ENCODE measurements at places on chromosomes 11 and 22.

- DNase-seq = no peak
These were observed 32.6 kb downstream of the APOL1 start for GRCh38 chr22:36285545-36285944.

GRCh38 chr22:46180370-46181137, 30.2 kb downstream of the PPARA start:
- no peak for DNase-seq

GRCh38 chr11:47111318-47111804, 65.3 kb downstream of the ARFGAP2 start:
- DNase-seq = no peak

DNA sequence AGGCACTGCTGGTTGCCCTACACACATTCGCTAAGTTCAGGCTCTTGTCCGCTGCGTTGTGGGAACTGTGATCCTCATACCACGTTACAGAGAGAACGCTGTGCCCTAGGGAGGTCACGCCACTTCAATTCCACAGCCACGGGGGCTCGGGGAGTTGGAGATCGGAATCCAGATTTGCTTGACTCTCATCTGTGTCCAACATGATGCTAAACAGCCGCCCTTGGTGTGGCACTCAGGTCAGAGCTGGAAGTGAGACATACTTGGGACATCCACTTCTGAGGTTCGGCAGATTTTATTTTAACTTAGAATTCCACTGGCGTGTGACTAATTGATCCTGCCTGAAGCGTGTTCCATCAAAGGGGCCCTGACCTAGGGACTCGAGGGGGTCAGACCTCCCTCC, 41.7 kb downstream of the RIBC2 start:
- DNase-seq = no peak

DNA sequence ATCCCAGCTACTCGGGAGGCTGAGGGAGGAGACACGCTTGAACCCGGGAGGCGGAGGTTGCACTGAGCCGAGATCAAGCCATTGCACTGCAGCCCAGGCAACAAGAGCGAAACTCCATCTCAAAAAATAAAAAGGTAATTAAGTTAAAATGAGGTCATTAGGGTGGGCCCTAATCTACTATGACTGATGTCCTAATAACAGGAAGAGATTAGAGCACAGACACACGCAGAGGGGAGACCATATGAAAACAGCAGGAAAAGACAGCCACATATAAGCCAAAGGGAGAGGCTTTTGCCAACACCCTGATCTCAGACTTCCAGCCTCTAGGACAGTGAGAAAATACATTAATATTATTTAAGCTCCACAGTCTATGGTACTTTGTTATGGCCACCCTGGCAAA, 17.3 kb downstream of the LARGE1 start:
- no peak for DNase-seq

GRCh38 chr11:97722721-97723120, 1298.0 kb upstream of the CNTN5 start:
- no peak for DNase-seq

DNA sequence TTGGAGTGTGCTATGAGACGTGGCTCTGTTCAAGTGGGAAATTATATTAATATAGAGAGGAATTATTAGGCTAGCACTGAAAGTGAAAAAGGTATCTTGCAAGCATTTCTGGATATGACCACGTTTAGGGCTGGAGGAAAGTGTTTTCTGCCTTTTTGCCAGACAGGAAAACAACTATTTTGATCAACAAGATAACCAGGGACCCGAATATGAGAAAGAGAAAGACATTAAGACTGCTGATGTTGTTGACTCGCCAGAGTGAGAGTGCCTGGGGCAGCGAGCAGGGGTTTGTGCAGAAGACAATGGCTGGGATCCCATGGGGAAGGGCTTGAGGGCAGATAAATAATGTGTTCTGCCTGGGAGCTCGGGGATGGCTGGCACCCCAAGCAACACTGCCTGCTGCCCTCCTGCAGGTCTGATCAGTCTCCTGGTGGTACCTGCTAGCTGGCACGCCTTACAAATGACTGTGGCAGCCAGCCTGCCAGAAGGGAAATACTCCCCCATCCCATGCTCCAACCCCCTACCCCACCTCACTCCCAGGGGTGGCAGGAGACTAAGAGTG, 23.1 kb upstream of the CHST1 start:
- DNase-seq = no peak

DNA sequence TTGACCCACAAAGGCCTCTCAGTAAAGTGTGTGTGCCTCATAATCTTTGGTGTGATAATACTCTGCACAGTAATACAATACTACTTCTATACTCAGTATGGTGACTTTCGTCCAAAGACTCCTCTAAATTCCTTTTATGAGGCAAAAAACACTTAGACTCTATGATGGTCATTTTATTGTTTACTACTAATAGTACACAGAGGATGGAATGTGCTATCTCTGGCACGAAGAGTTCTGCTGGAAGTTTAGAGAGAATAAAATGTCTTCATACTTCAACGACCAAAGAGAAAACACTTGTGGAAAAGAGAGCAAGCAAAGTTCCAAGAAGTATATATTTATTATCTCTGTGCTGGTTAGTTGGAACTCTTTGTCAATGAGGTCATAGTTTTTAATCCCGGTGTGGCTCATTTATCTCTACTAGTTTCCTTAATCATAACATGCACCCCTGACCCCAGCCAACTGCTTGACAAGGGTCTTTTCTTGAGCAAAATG, 7.5 kb upstream of the CSTF3 start:
- DNase-seq = peak; percentile 49

GRCh38 chr11:128686745-128687177, 7.1 kb upstream of the FLI1 start:
- DNase-seq = no peak

DNA sequence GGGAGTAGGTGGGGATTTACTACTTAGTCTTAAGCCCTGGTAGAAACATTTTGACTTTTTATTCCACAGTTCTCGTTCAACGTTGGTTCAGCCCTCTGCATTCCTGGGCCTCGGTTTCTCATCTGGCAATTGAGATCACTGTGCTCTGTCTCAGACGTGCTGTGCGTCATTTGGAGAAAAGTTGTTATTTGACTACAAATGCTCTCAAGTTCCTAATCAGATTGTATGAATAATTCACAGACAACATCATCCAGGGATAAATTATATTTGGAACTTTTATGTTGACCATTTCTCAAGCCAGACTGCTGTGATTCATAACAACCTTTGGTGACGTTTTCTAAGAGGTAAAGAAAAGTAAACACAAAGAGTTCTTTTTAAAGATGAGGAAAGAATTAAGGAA, 69.2 kb downstream of the BLID start:
- no peak for DNase-seq

DNA sequence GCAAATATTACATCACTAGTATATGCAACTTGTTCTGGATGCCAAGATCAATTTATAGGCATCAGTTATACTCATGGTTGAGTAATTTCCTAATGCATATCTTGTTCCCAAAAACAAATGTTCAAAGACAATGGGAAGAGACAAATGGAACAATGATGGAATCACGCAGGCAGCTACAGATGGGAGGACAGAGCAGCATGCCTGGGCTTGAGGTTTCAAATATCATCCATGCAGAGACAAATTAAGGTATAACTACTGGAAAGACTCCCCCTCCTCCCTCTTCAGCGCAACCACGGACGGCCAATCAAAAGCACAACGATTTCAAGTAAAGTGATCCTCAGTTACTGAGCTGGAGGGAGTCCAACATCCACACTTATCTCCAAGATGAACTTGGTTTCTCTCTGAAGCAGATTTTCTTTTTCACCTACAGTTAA, 106.8 kb downstream of the CCDC83 start:
- no peak for DNase-seq

DNA sequence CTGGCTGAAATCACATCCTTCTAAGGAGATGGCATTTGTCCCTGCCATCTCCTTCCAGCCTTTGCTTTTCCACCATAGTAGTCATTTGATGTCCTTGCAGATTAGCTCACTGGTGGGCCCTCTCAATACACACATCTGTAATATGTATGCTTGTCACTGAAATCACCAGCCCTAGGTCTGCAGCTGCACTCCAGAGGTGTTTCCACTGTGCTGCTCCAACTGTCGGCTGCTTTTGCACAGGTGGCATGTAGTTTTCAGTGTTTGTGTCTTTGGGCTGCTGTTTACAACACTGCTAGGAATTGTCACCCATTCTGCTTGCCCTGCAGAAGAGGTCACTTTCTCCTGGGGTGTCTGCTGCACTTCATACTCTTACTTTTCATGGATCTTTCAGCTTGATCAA, 69.0 kb upstream of the GRAMD1B start:
- no peak for DNase-seq

GRCh38 chr22:39301926-39302325, 17.5 kb downstream of the RPL3 start:
- DNase-seq = no peak

DNA sequence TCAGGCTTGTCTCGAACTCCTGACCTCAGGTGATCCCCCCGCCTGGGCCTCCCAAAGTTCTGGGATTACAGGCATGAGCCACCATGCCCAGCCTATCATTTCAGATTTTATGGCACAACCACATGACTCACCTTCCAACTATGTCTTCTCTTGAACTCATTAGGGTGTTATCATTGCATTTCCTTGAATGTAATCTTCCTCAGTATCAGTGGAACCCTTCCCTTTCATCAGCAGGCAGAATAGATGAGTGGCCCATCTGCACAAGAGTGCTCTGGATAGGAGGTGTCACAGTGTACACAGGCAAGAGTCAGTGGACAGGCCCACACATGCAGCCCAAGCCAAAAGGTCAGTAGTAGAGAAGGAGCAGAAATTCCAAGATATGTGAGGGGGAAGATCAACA, 29.1 kb upstream of the AQP11 start:
- DNase-seq = no peak

GRCh38 chr11:75549370-75549958, 12.6 kb upstream of the SERPINH1 start:
- no peak for DNase-seq

DNA sequence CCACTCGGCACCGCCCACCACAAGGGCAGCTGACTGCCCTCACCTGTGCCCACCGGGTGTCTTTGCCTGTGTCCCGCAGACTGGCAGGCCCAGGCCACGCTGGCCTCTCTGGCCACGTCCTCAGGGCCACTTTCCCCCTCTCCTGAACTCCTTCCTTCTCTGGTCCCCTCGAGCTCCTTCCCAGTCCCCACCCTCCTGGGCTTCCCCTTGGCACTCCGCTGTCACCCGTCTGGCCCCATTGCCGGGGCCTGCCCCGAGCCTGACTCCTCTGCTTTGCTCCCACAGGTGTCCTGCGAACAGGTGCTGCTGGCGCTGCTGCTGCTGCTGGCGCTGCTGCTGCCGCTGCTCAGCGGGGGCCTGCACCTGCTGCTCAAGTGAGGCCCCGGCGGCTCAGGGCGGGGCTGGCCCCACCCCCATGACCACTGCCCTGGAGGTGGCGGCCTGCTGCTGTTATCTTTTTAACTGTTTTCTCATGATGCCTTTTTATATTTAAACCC, 14.2 kb downstream of the MCAT start:
- DNase-seq = no peak

DNA sequence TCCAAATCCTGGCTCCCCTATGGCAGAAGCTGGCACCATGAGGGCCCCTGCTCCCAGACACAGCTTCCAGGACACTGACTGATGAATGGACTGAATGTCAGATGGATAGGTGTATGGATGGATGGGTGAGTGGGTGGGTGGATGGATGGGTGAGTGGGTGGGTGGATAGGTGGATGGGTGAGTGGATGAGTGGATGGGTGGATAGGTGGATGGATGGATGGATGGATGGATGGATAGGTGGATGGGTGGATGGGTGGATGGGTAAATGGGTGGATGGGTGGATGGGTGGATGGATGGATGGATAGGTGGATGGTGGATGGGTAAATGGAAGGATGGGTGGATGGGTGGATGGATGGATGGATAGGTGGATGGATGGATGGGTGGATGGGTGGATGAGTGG, 4.3 kb downstream of the FGF3 start:
- DNase-seq = no peak

DNA sequence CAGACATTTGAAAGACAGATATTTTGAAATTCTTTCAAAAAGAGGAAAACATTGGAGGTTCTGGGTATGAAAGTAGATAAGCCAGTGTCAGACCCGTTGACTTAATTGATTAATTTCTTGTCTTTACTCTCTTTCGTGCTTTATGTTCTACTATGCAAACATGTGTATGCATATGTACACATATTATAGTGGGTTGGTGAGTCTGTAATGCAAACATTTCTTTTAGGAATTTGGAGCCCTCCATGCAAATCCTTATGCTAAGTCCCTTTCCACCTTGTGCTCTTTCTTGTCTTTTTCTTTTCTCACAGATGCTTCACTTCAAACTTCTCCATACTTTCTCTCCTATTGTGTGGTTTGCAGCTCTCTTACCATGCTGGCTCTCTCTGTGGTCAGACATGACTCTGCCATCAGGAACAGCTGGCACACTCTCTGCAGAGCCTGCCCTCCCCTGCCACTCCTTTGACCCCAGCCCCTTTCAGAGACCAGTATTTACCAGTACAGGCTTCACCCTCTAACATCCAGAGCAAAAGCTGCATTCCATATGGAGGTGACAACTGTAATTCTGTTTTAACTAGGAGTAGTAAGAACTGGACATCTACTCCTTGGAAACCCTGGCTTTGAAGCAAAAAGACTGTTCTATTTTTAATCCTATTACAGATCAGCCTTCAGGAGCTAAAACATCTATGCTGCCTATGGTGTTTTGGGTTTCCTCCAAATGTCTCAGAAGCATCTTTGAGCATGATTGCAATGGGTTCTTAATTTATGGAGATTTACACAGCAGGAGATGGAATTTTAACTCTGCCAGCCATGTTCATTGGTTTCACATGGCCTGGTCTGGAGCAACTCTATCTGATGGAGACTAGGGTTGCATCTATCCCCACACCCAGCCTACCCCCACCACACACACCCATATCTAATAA, 386.9 kb upstream of the FAT3 start:
- DNase-seq = no peak

GRCh38 chr11:120424970-120425332, 86.6 kb upstream of the GRIK4 start:
- DNase-seq = no peak

DNA sequence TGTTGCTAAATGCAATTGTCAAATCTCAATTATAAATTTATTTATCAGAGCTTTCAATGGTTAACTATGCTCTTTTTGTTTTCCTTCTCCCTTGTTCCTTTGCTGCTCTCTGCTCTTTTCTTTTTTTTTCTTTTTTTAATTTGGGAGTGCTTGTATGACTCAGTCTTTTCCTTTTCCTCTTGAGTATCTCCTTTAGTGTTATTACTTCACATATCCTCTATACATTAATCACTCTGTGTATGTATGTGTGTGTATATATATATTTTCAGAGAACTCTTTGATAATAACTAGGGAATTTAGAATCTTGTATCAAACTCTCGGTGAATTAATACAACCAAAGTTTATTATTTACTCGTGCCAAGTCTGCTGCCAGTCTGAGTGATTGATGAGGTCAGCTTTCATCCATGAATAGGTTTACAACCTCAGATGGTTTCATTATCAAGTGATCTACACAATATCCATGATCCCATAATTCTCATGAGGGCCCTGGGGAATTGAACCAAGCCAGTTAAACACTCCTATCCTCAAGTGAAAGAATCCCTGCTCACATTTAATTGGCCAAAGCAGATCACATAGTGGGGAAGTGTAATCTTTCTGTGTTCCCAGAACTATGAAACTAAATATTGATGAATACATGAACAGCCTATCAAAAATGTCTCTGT, 743.4 kb upstream of the CNTN5 start:
- DNase-seq = no peak

- DNase-seq = no peak
These were observed 120.7 kb downstream of the CCDC81 start for GRCh38 chr11:86495351-86495750.

GRCh38 chr11:44366741-44367140, 56.8 kb upstream of the ALX4 start:
- DNase-seq = no peak

All from urinary bladder (tissue), 4 donors.